Fibroblast of skin of right biceps (primary cell): ENCODE measurements at places on chromosomes 2 and 18.

DNA sequence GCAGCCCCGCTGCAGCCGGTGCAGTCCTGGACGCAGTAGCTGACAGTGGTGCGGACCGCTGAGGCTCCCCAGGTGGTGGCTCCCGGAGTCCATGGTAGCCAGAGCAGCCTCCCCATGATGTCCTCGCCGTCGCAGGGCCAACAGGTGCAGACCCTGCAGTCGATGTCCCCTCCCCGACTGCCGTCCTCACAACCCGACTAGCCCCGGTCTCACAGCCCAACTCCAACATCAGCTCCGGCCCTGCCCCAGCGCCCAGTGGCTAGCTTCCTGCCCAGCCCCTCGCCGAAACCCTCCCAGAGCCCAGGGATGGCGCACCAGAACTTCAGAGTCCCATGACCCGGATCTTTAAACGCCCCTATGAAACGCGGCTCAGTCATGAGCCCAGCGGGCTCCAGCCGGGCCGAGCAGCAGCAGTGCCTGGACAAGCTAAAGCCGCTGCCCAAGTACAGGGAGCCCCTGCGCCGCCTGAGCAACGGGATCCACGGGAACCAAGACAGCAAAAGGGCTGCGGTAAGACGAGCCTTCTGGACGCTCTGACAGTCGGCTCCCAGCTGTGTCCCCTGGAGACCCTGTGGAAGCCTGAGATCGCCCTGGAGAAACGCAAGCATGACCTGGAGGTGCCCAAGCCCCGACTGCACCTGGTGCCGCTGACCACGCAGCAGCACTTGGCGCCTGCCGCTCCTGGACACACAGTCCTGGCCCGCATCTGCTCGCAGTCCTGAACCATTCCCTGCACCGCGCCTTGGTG, 53.8 kb upstream of the TUBA3E start:
- no peak for DNase-seq

GRCh38 chr2:45382744-45383143, 228.3 kb downstream of the SRBD1 start:
- peak; percentile 52 for DNase-seq

- DNase-seq = peak; percentile 41
Observed at GRCh38 chr2:151999053-151999452, 99.8 kb downstream of the CACNB4 start.

DNA sequence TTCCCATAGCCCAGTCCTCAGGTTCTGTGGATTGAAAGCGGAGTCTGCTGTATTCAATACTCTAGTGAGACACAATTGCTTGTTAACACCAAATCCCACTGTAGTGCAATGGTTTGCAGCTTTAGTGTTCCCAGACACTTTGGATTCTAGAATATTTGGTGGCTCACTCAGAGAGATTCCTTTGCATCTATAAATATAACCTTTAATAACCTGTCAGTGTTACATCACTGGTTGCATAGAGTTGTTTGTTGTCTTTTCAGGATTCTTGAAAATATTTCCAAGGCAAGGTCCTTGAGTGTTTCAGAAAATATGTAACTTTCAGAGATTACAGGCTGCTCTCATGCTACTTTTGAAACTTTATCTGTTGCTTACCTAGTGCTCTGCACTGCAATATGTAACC, 157.5 kb downstream of the ZEB2 start:
- peak; percentile 70 for DNase-seq

DNA sequence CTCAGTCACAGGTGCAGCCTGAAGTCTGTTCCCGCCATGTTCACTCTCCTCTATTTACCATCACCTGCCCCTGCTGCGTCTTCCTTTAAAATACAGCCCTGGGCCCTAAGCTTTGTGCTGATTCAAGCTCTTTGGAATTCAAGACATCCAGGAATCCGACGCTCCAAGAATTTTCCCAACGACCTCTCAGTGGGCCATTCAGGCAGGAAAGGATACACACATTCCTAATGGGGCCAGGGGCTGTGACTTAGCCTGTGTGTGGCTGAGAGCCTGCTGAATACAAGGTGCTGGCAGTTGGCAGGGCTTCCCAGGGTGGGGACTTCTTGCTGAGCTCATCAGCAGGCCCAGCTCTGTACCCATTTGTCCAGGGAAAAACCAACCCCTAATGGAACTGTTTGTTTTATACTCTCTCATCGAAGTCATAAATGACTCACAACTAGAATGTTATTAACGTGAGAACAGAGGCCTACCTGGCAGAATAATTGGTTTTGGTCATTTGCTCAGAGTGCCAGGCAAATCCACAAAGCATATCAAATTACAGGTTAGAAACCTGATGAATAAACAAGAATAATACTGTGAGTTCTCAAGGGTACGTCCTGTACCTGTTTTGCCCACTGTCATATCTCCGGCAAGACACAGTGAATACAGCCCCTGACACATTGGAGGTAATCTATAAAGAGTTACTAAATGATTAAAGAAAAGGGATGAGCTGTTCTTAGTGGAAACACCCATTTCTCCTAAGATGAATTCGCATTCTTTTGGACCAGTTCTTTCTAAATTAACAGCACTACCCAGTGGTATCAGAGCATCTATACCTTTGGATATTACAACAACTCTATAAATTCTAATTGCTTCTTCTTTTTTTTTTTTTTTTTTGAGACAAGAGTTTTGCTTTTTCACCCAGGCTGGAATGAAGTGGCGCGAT, 12.6 kb upstream of the KCMF1 start:
- peak; percentile 97 for DNase-seq
